ENCODE measurements at places on chromosomes 11 and 22.

DNA sequence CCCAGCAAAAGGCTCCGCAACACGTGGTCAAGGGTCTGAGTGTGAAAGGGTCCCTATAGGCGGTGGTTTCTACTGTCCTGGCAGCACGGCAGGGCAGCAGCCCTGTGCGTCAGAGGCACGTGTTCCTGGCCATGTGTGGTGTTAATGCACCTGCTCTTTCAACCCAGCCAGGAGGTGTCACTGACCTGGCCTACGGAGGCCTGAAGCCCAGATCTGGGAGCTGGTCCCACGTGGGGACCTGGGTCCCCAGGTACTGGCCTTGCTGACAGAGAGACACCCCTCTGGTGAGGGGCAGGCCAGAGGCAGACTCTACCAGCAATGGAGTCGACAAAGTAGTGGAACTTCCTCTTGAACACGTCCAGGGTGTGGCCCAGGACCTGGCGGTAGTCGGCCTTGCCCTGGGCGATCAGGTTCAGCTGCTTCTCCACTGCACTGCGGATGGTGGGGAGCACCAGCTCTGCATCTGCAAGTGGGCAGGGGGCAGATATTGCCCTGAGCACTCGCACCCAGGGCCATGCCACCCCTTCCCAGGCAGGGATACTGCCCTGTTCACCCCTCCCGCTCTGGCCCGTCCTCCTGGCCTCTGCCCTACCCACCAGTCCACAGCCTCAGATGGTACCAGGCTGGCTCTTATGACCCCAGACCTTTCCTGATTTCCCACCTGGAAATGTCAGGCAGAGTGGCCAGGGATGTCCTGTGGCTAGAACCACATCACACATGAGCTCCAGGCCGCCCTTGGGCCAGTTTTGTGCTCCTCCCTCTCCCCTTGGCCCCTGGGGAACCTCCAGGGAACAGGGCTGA, 6.8 kb upstream of the PPM1F start:
- no peak for DNase-seq

- DNase-seq, result no peak
Measured at GRCh38 chr11:115179636-115180035, 324.6 kb downstream of the CADM1 start.

DNA sequence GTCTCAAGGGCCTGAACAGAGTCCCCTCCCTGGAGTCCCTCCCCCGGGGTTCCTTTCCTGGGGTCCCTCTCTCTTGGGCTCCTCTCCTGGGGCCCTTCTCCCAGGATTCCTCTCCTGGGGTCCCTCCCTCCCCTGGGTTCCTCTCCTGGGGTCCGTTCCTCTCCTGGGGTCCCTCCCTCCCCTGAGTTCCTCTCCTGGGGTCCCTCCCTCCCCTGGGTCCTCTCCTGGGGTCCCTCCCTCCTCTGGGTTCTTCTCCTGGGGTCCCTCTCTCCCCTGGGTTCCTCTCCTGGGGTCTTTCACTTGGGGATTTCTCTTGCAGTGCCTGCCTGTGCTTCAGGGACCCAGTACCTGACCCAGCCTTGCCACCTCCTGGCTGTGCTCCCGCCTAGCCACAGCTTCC, 386.1 kb downstream of the TBC1D22A start:
- no peak for DNase-seq

- no peak for DNase-seq
Measured at GRCh38 chr11:16049611-16050010, 306.7 kb downstream of the SOX6 start.

DNA sequence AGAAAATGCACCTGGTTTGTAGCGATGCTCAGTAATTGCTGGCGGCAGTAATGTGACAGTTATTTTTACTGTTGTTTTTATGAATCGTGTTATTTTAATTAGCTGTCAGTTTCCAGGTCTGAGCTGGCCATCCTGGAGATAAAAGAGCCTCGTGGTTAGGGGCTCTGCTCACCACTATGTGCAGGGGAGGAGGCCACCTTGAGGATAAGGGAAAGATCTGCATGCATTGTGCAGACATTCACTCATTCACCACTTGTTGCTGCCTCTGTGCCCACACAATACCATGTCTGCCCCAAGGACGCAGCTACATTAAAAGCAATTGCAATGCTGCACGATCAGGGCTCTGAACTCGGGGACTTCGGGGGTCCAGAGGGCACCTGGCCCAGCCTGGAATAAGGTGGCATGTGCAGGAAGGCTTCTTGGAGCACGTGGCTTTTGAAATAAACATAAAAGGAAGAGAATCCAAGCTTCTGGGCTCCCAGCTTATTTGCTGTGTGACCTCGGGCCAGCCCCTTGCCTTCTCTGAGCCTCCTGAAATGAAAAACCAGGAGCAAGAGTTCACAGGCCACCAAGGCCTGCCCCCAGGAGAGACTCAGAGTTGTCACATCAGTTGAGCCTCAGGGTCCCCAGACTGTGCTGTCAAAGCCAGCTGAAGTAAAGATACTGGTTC, 44.7 kb upstream of the SHISAL1 start:
- no peak for DNase-seq

DNA sequence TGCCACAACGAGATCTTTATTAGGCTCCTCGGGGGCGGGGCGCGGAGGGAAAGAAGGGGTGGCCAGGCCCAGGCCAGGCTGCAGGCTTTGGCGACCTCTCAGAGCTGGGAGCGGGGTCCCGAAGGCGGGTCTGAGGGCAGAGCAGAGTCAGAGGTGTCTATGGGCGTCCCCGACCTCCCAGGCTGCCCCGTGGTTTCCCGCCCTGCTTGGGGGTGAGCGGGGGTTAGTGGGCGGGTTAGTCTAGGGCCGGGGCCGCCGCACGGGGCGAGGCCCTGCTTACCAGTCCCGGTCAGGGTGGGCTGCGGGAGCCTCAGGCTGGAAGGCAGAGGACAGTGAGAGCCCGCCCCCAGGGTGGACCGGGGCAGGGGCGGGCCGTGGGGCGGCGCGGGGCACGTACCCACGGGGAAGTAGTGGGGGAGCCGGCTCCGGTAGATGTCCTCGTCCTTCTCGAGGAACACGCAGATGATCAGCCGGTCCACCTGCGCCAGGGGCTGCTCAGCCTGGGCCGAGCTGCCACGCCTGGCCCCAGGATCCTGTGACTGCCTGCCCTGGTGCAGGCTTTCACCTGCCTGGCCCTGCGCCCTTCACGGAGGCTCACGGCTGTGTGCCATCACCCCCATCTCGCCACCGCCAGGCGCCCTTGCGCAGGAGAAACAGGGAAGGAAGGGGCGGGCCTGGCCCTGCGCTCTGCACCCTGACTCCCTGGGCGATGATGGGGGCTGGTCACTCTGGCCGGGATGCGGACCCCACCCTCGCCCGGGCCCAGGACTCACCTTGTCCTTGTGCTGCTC, 12.5 kb downstream of the OTUB1 start:
- DNase-seq, result peak; percentile 35

- no peak for DNase-seq
Measured at GRCh38 chr11:16191868-16192240, 164.5 kb downstream of the SOX6 start.

- no peak for DNase-seq
Measured at GRCh38 chr11:8477680-8478079, 116.3 kb downstream of the STK33 start.

DNA sequence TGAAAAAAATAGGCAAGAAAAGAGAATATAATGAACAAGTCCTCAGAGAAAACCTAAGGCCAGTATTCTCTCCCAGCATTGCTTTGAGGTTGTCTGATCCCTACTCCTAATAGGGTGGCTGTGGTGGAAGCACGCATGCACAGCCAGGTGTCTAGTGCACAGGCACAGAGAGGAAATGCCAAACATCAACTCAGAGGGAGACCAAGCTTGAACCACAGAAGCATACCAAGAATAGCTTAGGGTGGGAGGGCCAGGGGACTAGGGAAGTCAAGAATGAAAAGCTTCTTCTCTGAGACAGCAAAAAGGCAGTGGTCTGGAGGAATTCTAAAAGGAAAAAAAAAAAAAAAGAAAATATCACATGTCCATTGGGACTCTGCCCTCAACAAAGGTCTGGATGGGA, 244.1 kb upstream of the API5 start:
- no peak for DNase-seq

DNA sequence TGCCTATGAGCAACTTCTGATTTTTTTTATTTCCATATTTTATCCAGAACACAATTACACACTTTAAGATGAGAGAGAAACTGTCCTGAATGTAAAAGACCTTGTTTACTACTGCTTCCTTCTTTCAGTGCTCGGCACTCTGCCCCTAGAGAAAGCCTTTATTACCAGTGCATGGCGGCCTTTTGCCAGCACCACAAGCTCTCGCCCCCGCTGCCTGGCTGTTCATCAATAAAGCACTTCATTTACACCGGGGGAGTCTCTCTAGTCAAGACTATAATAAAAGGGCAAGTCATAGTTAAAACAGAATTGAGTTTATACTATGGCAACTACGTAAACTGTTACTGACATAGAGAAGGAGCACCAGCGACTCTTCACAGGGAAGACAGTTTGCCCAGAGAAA, 259.5 kb downstream of the CADM1 start:
- DNase-seq, result no peak

DNA sequence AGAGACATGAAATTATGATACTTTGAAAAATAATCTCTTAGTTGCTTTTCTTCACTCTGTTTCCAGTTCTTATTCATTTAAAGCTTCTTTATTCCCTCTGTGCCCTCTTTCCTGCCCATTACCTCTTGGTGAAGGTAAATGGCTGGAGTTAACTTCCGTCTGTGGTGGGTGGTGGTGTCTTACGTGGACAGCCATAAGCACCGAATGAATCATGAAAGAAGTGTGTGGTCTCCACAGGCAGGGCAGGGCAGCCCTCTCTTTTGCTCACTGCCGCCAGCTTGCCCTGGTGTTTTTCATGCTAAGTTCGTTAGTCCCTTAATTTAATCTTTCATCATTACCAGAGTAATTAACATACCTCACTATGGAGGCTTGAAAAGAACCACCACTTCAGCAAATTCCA, 98.7 kb upstream of the SORL1-AS1 start:
- DNase-seq, result no peak

GRCh38 chr11:96213500-96213899, 129.5 kb downstream of the MAML2 start:
- DNase-seq, result no peak

GRCh38 chr11:58498464-58498863, 9.4 kb downstream of the OR5B21 start:
- DNase-seq, result no peak

- DNase-seq, result no peak
Measured at GRCh38 chr22:19522190-19522880, 1.9 kb downstream of the CLDN5 start.

DNA sequence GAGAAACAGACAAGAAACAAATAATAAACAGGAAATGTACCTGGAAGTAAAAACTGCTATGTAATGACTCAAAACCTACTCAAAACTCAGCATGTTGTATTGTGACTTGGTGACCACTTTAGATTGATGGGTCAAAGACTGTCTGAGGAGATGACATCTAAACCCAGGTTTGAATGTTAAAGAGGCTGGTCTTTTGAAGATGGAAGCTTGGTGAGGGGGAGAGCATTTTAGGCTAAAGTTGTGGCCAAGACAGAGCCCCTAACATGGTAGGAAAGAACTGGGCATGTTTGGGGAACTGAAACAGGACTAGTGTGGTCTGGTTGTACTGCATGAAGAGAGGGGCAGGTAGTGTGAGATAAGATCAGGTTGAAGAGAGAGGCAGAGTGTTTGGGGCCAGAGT, 85.3 kb upstream of the MYO18B start:
- DNase-seq, result no peak

GRCh38 chr22:37228106-37229011, 15.7 kb downstream of the RAC2 start:
- DNase-seq, result peak; percentile 63

Data from activated CD4-positive, alpha-beta T cell treated with anti-CD3 and anti-CD28 coated beads for 48 hours (primary cell).